NCI-H187 (cell line): ENCODE measurements at places on chromosomes 5 and 9.

DNA sequence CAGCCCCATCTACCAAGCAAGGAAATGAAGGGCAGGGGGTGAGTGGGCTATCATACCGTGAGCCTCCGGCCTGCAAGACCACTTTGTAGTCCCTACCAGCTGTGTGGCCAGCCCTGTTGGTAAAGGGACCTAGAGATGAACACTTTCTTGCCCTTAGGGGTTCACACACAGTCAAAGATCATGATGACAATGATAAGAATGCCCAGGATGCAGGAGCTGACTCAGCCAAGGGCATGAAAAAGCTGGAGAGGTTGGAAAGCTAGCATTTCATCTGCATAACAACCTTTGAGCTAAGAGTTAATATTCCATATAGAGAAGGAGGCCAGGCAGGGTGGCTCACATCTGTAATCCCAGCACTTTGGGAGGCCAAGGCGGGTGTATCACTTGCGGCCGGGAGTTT is 19.2 kb upstream of the FGFR4 start:
- DNase-seq = no peak

GRCh38 chr9:123865226-123866000 is 64.5 kb downstream of the DENND1A start:
- no peak for DNase-seq

DNA sequence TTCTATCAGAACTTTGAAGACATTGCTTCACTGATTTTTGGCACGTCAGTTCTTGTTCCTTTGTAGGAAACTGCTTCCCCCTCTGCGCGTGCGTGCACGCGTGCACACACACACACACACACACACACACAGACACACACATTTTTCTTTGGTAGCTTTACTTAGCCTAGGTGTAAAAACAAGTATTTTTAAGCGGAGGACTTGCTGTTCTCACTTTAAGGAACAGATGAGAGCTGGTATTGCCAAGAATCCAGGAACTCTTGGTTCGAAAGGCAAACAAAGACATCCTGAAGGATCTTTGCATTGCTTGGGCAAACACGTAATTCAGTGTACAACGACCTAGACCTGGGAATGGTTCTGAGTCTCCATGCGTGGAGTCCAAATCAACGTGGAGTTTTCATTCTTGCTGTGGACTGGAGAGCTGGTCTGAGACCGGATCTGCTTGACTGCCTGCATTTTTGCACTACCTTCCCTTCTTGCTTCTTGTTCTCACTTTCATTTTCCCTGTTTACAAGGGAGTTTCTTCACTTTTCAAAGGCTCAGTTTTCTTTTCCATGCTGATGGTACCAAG is 8.2 kb downstream of the TMEM268 start:
- no peak for DNase-seq

DNA sequence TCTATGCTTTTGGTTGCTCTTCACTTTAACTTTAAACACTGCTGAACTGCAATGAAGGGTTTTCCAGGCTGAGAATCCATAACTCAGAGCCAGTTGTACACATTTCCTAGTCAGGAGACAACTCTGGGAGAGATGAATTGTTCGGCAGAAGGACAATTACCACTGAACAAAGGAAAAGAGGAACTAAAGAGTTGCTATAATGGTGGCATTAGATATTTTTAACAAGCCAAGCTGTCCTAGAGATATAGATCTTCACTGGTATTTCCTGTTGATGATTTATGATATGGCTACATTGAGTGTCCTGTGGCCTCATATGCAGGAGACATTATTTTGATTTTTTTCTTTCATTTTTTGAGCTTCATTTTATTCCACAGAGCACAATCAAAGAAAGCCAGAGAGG is 219.1 kb upstream of the PCSK5 start:
- DNase-seq = no peak
